Smooth muscle cell of the coronary artery (primary cell): ENCODE measurements at places on chromosomes 6 and 20. TPM values are rescaled to one million over a fixed set of nuclear protein-coding genes. Genes with fewer than 3 reads are reported as not detected.

The TTK gene
- total RNA-seq: 0.70 and 5.9 TPM in 2 replicates

The SCAF8 gene
- 17.3 TPM in 2 replicates for total RNA-seq

The RSPO4 gene
- not detected in 2 replicates for total RNA-seq

The DAAM2 gene
- 12.1 and 19.3 TPM in 2 replicates for total RNA-seq

The MUC22 gene
- not detected in 2 replicates for total RNA-seq

The MCCD1 gene
- total RNA-seq: not detected in 2 replicates

The THBD gene
- 8.9 and 27.5 TPM in 2 replicates for total RNA-seq

The MYMX gene
- 0.12 TPM in 1 of 2 replicates, not detected in the other for total RNA-seq

The SLC17A3 gene
- total RNA-seq: not detected in 2 replicates
